ENCODE measurements at places on chromosomes 11 and 22.

DNA sequence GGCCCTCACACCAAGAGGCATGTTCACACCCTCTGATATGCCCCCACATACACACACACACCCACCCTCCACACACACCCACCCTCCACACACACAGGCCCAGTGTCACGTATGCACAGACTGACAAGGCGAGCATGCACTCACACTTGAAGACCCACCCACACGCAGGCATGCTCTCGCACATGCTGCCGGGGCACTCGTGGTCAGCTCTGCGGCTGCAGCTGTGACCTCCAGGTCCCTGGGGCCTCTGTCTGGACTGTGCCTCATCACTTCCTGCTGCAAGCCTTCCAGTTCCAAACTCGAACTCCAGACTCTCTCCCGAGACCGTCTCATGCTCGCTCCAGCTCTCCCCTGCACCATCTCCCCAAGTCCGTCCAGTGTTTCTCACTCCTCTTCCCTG is 9.5 kb downstream of the DCHS1 start:
- DNase-seq, result peak; percentile 49

DNA sequence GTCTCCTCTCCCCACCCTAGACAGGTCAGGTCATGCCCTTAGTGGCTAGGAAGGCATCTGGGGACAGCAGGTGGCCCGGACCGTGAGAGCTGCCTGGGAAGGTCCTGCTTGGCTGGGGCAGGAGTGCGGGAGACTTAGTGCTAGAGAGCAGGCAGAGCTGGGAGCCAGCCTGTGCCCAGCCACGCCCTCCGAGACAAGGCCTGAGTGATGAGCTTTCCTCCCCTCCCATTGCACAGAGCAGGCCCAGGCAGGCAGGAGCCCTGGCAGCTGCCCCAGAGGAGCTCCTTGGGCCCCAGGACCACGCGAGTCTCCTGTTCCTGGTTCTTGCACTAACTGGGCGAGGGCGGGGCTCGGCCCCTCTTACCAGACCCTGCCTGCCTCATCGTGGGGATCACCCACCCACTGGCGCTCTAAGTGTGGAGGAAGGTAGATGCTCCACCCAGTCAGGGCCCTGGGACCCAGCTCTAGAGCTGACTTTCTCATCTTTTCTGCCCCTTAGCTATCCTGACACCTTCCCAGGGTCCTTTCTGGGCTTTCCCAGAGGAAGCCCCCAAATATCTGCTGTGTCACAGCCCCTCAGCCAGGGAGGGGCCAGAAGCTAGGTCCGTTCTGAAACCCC is 44.9 kb downstream of the MACROD1 start:
- DNase-seq, result peak; percentile 3

- no peak for DNase-seq
Measured at GRCh38 chr11:134270250-134270714, 5.9 kb upstream of the GLB1L3 start.

- DNase-seq, result no peak
Measured at GRCh38 chr11:120203626-120204025, 7.2 kb upstream of the OAF start.

GRCh38 chr11:78187366-78188285 is 800 bp downstream of the KCTD21 start:
- no peak for DNase-seq

- no peak for DNase-seq
Measured at GRCh38 chr11:31797190-31798056, 13.7 kb downstream of the PAX6 start.

GRCh38 chr11:104033134-104033533 is 3.3 kb upstream of the DDI1 start:
- peak; percentile 63 for DNase-seq

- DNase-seq, result no peak
Measured at GRCh38 chr11:70433966-70434812, 35.9 kb downstream of the CTTN start.

- no peak for DNase-seq
Measured at GRCh38 chr11:74282421-74282820, 29.0 kb downstream of the P4HA3 start.

GRCh38 chr11:30753994-30754393 is 167.8 kb upstream of the MPPED2 start:
- DNase-seq, result no peak

GRCh38 chr11:66676282-66676919 is 1.3 kb downstream of the RBM4B start:
- DNase-seq, result no peak

DNA sequence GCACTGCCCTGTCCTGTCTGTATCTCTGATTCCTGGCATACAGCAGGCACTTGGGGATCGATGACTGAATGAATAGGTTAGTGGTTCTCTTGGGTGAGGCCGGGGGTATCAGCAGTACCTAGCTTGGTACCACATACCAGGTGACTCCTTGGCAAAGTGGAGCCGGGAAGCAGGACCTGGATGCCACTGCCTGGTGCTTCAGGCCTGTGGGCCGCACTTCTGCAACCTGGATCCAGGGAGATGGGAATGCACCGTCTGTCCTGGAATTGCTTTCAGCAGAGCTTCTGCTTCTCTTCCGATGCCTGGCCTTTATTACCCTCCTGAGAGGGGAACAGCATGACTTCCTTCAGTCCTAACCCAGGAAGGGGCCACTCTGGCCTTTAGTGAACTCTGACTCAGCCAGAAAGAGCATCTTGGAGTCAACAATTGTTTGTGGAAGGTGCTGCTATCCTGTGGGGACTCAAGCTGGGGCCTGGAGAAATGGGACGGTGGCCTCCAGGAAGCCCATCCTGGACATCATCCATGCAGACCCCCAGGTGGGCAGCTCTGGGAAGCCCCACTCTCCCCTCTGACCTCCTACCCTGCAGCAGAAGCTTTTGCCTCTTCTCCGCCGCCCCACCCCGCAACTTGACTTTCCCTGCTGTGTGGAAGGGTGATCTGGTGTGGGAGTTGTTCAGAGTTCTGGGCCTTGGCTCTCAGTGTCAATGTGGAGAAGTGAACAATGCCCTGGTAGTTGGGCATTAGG is 5.1 kb downstream of the CD82 start:
- DNase-seq, result no peak

- no peak for DNase-seq
Measured at GRCh38 chr22:26712158-26712557, 54.8 kb downstream of the MIAT start.

DNA sequence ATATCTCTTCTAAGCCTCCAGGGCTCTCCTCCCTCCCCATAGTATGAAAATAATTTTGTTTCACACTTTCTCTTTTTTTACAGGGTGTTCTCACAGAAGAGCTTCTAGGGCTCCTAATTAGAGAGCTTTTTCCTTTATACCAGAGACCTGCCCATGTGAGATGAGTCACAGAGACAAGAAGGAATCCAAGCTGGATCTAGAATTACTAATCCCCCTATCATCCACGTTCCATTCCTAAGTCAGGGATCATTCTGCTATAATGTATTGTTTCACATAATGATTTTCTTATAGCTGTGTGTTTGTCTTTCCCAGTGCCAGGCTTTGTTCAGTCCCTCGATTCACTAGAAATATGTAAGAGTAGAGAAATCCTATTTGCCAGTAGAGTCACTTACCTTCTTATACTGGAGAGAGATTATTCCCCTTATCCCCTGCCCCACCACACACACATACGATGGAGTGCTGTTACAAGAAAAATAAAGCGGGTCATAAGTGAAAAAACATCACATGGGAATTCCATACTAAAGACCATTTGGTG is 778.3 kb upstream of the LRRC4C start:
- DNase-seq, result peak; percentile 55

DNA sequence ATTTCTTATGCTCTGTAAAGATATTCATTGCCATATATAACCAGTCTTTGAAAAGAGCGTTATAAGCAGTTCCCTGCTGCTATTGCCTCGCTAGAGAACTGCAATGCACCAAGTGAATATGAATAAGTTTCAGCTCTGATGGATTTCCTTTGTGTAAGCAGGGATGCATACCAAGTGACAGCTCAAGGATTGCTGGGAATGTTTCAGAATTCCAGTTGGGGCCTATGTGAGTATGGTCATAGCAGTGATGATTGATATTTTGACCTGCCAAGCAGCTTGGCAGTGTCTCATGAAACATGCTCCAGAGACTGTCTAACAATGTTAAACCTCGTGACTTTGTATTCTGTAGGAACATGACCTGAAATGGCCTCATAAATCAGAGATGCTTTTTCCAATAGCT is 312.6 kb downstream of the C11orf87 start:
- no peak for DNase-seq

DNA sequence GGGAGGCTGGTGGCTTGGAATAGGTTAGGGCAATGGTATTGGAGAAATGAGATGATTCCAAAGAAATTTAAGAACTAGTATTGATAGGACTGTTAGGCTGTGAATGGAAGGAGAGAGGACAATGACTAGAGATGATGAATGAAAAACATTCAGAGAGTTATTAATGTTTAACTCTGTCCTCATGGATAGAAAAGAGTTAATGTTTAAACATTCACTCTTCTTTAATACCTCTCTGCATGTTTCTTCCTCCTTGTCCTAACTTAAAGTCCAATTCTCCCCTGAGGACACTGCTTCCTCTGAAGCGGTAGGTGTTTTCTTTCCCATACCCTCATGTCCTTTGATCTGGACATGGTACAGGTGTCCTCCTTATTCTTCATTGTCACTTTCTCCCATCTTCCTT is 13.4 kb downstream of the CHEK1 start:
- DNase-seq, result no peak

DNA sequence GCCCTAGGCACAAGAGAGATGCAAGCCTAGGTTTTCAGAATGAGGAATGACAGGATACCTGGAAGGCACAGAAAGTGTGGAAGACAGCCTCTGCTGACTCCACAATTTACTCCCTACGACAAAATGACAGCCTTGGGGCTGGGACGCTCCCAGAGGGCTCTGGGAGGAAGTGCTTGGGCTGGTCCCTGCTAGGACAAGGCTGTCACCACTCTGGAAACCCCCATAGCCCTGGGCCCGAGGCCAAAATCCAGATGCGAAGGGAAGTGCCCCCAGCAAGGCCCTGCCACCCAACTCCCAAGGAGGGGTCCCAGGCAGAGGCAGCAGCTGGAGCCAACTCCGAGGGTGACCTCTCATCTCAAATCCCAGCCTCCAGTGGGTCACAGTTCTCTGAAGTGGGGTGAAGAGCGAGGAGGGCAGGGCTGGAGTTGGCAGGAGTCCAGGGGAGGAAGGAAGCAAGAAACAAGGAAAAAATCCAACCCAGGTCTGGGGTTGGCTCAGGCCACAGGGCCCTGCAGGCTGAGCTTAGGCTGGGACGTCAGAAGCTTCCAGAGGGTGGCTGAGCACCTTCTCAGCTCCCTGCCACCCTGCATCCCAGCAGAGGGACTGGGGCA is 6.3 kb upstream of the CDC42EP2 start:
- no peak for DNase-seq

DNA sequence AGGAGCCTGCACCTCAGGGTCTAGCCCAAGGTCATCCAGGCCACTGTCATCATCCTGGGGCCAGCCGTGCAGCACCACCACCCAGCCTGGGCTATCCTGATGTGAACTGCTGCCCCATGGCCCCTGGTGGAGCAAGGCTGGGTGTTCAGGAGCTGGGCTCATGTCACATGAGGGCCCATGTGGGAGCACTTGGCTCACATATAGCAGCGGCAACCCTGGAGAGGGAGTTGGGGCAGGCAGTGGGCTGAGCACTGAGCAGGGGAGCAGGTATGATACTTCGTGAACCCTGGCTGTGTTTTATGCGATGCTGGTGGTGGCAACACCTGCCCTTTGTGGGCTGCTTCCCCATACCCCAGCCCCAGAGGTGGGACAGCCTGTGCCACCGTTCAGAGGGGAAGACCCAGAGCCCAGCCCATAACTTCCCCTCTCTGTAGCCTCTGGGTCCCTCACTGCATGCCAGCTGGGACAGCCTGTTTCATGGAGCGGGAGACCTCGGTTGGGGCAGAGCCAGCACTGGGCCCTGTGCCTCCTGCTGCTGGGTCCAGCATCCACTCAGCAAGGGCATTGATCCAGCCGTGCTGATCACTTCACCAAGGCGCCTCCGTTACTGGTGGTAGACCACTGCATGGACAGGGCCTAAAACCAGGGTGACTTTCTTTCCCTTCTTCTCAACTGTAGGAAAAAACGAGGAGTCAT is 62.5 kb upstream of the SUSD2 start:
- DNase-seq, result no peak

GRCh38 chr11:17386331-17387084 is 2.0 kb downstream of the KCNJ11 start:
- peak; percentile 11 for DNase-seq

DNA sequence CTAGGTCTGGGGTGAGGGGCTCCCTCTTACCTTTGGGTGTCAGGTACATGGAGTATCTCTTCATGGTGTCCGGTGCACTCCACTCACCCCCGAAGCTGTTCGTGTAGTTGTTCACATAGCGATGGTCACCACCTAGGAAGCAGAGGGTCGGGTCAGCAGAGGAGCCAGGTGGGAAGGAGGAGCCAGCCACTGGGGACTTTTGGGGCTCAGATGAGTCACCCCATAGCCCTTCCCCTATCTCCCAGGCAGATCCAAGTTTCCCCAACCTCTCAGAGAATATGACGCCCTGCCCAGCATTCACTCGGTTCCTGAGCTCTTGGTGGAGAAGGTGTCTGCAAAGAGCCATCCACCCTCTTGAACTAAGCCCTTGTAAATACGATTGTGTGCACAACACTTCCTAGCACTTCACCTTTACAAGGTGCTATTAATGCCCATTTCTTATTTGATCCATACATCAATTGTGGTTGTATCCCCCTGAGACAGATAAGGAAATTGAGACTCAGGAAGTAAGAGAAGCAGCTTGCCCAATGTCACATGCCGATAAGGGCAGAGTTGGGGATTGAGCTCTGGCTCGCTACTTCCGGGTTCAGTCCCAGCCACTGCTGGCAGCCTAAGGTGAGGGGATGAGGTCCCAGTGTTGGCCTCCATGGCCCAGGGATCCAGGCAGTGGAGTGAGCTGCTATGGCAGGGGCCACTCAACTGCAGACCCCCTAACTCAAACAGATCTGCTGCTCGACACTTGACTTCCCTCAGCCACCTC is 14.8 kb downstream of the TRIM29 start:
- DNase-seq, result no peak

DNA sequence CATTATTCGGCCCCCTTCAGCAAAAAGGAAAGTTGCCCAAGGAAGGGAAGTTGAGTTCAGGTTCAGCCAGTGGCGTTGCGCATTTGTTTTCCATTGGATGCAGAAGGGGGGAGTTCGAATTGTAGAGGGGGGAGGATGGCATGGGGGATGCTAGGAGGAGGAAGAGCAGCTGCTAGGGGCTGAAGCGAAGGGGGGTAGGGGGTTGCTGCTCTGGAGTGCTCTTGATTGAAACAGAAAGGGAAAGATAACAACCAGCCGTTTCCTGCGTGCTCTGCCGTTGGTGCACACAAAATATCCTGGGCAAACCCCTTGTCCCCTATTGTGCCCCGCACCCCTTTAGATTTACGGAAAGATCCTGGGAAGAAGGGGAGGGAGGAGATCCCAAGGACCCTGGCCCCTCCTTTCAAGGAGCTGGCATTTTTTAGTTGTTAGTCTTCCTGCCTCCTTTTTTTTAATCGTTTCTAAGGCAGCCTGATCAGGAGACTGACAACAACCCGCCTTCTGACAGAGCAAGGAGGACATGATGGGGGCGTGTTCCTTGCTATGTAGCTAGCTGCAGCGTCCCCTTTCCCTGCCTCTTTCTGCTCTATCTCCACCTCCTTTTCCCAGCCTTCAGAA is 2.1 kb downstream of the KMT2A start:
- DNase-seq, result peak; percentile 80

Data from astrocyte of the spinal cord (primary cell).